Fibroblast of lung (primary cell): ENCODE measurements at places on chromosomes 16 and 17.

GRCh38 chr16:13390093-13390985, 488.9 kb downstream of the SHISA9 start:
- DNase-seq = no peak

- peak; percentile 84 for DNase-seq
These were observed 32.7 kb downstream of the VPS53 start for GRCh38 chr17:681738-682529.

DNA sequence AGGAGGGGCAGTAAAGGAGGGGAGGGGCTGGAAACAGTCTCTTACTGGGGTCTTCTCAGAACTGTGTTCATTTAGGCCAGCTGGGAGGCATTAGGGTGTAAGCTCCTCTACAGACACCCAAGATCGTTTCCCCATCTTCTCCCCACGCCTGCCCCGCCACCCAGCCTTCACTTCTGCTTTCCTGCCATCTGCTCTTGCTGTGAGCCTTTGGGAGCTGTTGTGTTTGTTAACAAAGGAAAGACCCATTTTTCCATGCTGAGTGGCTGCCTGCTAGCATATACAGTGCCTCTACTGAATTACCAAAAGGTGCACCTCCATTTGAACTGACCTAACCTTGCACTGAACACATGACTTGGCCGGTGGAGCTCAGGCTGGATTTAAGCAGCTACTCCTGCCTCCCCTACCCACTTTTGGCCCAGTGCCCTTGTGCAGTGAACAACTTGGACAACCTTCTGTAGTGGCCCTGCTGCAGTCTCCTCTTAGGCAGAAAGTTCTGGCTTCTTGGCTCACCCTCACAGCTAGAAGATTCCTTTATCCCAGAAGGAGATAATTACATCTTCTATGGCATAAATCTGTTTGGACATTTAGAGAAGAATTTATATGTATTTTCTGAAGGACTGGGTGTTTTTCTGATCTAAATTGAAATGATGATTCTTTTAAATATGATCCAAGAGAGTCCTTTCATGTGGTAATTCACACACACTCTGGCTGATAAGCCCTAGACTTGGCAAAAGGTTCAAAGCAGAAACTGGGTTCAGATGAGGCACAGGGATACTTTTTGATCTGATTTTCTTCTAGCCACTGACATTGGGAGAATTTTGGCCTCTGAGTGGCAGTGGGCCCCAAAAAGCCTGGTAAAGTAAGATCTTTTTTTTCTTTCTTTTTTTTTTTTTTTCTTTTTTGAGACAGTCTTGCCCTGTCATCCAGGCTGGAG, 81.9 kb upstream of the HNF1B start:
- no peak for DNase-seq

DNA sequence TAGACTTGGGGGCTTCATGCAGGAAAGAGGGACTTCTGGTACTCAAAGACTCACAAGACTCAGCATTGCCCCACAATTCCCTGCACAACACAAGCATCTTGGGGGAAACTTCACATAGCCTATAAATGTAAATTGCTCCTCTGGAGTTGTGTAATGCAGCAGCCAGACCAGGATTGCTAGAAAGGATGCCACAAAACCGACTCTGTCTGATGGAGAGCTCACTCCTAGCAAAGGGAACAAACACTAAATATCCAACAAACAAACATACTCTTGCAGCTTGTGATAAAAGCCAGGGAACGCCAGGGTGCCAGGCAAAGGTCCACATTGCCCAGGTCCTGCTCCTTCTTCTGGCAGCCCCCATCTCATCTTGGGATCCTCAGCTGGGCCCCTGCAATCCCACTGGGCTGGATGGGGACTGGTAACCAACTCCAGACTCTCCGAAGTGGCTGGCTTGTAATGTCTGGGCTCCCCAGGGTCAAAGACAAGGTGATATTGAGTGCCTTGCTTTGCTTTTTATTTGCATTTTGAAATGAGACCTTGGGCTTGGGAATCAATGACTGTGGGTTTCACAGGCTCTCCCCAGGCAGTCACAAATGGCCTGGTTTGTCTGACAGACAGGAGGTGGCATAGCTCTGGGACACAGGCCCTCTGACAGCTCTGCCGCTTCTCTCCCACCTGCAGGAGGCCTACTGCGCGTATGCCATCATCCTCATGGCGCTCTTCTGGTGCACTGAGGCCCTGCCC, 15.3 kb downstream of the SLC13A2 start:
- no peak for DNase-seq

- peak; percentile 34 for DNase-seq
These were observed 605.0 kb downstream of the WWOX start for GRCh38 chr16:78704416-78704815.

DNA sequence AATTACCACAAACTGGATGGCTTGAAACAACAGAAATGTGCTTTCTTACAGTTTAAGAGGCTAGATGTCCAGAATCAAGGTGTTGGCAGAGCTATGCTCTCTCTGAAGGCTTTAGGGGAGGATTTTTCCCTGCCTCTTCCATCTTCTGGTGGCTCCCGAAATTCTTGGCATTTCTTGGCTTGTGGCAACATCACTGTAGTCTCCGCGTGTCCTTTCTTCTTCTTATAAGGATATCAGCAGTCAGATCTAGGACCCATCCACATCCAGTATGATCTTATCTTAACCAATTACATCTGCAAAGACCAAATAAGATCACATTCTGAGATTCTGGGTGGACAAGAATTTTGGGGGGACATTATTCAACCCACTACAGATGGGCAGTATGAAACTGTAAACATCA, 119.2 kb upstream of the PMFBP1 start:
- DNase-seq = peak; percentile 77

- no peak for DNase-seq
These were observed 249.9 kb downstream of the GSG1L start for GRCh38 chr16:27813591-27813990.

DNA sequence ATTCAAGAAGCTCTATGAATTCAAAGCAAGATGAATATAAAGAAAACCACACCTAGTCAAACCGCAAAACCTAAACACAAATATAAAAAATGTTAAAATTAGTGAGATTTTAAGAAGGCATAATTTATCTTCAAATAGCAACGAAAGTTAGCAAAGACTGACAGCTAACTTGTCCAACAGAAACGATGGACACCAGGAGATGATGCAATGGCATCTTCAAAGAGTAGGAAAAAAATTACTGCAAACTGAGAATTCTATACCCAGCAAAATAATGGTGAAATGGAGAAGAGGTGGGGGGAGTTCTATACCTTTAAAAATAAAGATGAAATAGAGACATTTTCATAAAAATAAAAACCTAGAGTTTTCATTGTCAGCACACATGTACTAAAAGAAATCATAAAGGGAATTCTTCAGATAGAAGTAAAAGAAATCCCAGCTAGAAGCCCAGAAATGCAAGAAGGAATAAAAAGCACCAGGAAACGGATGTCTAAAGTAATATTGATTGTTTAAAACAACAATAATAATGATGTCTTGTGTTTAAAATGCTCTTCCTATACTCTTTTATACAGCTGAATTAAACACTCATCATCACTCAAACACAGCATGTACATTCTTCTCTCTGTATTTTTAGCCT, 24.6 kb upstream of the TANC2 start:
- no peak for DNase-seq

DNA sequence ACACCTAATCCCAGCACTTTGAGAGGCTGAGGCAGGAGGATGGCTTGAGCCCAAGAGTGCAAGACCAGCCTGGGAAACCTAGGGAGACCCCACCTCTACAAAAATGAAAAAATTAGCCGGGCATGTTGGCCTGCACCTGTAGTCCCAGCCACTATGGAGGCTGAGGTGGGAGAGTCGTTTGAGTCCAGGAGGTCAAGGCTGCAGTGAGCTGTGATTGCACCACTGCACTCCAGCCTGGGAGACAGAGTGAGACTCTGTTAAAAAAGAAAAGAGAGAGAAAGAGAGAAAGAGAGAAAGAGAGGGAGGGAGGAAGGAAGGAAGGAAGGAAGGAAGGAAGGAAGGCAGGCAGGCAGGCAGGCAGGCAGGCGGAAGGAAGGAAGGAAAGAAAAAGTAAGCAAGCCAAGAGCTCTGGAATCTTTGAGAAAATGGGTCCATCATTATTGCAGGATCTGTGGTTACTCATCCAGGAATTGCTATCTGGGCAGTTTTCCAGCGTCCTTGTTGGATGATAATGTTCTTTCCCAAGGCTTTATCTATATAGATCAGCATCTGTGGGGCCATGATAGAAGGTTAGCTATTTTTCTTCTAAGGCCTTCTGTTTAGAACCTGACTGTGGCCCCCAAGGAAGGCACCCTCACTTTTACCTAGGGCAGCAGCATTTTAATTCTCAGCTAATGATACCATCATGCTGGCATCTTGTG, 533.2 kb upstream of the CDH5 start:
- DNase-seq = peak; percentile 84

- DNase-seq = peak; percentile 95
These were observed 20.5 kb downstream of the CDC42EP4 start for GRCh38 chr17:73291260-73291801.

DNA sequence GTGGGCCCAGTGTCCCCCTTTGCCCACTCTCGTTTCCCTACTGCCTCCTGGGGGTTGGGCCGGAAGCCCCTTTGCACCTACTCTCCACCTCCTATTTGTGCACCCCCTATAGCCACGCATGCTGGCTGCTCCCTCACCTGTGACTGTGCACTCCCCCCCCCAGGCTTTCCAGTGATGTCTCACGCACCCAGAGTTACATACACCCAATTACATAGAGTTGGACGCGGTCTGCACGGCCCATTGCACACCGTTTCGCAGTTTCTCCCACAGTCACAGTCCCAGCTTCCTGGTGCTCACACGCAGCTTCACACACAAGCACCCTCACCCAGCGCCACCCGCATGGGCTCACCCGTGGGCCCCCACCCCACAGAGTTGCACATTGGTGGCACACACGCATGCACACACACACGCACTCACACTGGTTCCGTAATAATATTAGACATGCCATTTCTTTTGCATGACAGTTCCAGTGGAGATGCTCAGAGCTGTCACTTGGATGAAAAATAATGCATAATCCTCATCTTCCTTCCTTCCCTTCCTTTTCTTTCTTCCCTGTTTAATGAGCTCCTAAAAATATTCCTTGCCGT, 21.5 kb upstream of the C1QL1 start:
- DNase-seq = no peak

- no peak for DNase-seq
These were observed at the start of gene WIPI1 for GRCh38 chr17:68457168-68457538. Gene WIPI1, minus strand, starts transcription at chr17:68457496. Its CDS starts 75 bp downstream, at chr17:68457421.

- no peak for DNase-seq
These were observed 10.6 kb upstream of the NUP85 start for GRCh38 chr17:75194879-75195278.

- DNase-seq = no peak
These were observed 27.4 kb downstream of the NDEL1 start for GRCh38 chr17:8463099-8463498.

GRCh38 chr17:81966343-81967243, 5.6 kb upstream of the NOTUM start:
- DNase-seq = peak; percentile 90

DNA sequence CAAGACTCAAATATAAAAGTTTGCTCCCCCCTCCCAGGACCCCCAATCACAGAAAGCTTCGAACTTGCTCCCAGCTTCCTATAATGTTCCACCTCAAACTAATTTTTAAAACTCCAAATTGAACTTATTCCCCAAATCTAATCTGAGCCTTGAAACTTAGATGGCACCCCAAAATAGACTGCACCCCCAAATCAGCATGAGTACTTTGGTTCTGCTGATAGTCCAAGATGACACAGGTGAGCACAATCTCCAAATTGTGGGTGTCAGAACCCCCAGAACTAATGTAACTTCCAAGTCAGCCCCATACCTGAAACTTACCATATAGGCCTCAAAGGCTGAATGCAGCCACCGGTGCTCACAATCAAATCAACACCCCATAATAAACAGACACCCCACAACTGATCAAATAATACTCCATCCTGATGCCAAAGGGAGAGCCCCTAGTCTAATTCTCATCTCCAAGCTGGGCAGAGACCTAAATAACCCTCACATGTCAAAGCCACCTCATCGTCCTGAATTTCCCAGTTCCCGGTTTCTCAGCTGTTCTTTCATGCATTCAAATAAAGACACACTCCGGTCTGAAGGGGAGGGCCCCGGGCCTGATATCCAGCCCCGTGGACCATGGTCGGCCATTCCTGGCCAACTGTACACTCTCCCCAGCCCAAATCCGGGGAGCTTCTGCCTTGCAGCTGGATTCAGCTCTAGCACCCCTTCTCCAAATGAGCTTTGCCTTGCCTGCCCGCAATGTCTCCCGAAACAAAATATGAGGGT, 1.8 kb upstream of the BCL6B start:
- DNase-seq = no peak

DNA sequence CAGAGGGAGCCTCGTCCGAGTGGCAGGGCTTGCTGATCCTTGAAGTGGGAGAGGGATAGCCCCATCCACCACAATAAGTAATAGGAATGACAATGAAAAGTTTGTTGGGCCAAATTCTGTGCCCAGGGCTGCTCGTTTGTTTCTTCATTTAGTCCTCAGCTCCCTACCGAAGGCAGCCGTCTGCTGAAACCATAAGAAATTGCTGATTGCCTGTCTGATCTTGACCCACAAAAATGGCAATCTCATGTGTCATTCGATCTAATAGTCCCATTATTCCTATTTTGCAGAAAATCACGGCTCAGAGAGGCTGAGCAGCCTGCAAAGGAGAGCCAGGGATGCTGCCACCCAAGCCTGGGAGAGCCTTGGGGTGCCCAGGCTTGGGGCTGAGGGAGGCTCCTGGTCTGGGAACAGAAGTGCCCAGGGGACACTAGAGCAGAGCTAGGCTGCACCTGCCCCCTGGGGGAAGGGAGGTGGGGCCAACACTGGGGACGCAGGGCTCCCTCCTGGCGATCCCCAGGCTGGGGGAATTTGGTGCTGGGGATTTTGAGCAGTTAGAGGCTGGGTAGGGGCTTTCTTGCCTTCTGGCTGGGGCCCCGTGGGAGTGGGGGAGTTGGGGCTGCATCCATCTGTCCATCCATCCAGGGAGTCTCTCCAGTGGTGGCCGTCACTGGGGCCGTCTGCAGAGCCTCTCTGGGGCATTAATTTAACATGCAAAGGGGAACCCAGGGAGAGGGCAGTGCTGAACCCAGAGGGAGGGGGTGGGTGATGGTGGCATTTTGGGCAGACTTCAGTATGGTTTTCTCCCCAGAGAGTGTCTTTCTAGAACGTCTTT, 53.5 kb downstream of the SOCS1 start:
- DNase-seq = no peak
